Fibroblast of the conjunctiva (primary cell): ENCODE measurements at places on chromosomes 2 and 18.
A peak's percentile ranks its signal among the peaks of the same experiment; 100 is the strongest.

DNA sequence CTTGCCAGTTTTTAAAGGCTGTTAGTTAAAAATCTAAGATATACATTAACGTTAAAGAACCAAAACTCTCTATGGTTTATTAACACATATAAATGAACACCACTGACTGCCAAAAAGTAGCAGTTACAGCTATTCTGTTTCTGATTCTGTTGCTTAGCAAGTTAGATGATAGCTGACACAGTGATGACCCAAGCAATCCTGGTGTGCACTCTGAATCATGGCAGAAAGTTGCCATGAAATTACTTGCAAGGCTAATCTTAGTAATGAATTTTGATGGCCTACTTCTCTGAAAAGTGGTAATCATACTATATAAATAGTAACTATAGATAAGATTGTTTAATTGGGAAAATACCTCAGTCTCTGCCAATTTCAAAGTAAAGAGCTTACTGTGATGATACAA lies 57.7 kb downstream of the ROCK2 start:
- DNase-seq = peak; percentile 12

DNA sequence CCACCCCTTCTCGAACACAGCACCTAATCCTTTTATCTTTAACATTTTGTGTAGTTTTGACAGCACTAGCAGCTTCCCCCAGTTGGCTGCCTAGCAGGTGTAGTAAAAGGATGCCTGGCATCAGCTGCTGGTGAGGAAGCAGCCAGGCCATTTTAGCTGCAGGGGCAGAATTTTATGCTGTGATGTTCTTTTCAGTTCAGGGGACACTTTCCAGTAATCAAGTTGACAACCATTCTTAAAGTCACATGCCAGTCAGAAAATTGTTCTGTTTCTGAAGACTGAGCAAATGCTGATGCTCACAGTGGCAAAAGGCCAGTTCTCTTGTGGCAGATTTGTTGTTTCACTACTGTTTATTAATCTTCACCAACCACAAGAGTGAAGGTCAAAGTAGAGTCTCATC lies 570.8 kb downstream of the CCDC85A start:
- DNase-seq = no peak

DNA sequence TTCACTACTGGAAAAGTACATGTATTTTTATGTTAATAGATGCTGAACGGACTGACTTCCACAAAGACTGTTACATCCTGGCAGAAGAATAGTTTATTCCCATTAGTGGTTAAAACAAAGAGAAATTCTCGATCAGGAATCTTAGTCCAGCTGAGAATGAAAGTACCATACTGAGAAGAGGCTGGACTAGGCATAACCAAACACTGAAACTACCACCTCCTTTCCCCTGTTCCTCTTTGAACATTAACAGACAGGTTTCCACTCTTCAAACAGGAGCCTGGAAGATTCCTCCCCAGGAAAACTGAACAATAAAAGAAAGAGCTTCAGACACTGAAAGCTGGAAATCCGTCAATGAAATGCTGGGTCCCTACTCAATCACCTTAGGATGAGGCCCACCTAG lies 25.8 kb downstream of the LDAH start:
- DNase-seq = no peak

DNA sequence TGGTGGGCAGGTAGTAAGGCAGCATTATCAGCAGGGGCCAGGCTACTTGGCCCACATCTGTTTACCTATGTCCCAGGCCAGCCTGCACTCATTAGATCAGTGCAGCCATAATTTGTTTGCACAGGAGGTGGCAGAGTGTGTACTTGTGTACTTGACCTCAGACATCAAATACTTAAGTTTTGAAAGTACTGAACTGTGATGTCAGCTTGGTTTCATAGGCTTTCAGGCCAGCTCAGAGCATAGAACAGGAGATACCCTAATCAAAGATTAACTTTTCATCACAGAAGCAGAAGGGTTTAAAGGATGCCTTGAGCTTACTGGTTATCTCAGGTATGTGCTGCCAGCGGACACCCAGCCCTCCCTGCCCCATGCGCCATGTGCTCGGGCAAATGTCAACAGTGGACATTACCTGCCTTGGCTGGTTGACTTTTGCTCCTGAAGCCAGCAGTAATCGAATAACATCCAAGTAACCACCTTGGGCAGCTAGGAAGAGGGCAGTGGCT lies 33.2 kb downstream of the ANKRD29 start:
- DNase-seq = no peak

- peak; percentile 81 for DNase-seq
Measured at GRCh38 chr2:239002954-239003623, 155.2 kb downstream of the TWIST2 start.

DNA sequence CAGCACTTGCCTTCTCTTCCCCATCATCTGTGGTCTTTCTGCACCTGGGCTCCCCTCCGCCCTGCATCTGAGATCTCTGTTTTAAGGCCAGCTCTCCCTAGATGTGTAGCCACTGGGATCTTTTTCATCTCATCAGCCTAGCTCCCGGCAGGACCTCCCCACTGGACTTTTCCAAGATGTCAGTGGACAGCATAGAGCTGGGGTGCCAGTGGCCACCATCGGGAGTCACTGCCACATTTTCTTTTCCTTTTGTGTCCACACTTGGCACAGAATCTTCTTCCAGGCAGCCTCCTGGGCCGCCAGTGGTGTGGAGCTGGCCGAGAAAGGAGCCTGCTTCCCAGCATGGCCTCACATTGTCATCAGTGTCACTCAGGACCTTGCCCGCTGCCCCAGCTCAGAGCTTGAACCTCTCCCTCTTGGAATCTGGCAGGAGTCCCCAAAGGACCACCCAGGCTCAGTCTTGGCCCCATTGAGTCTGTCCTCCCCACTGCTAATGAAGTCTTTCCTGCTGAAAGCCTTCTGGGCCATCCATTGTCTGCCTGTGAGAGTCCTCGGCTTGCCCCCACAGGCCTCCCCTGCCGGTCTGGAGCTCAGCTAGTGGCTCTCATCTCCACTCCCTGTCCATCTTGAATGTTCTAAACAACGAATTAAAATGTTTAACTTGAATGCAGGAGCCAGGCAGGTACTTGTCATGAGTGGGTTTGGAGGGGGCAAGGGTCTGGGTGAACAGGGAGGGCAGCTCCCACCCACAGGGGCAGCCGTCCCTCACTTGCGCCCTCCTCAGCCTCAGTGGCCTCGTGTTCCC lies 324.4 kb downstream of the GBX2 start:
- DNase-seq = no peak

- no peak for DNase-seq
Measured at GRCh38 chr18:44039826-44040225, 640.9 kb upstream of the SETBP1 start.

- no peak for DNase-seq
Measured at GRCh38 chr2:219445220-219445640, 10.6 kb downstream of the SPEG start.

- DNase-seq = no peak
Measured at GRCh38 chr2:58339548-58340243, 98.6 kb upstream of the FANCL start.

- DNase-seq = no peak
Measured at GRCh38 chr18:57803103-57803969, at the start of gene ATP8B1. Gene ATP8B1 (minus strand): TSS chr18:57803315. CDS start chr18:57731807, 71,508 bp downstream.

DNA sequence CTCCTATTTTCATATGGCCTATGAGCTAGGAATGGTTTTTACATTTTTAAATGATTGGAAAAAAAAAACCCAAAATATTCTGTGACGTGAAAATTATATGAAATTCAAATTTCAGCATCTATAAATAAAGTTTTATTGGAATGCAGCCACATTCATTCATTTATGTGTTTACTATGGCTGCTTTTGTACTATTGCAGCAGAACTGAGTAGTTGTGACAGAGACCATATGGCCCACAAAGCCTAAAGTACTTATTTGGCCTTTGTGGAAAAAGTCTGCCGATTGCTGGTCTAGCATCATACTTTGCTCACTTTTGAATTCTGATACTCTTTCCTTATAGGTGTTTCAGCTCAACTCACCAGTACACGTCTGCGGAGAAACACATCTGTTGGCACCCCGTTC lies 39.0 kb downstream of the MYO3B start:
- DNase-seq = no peak

DNA sequence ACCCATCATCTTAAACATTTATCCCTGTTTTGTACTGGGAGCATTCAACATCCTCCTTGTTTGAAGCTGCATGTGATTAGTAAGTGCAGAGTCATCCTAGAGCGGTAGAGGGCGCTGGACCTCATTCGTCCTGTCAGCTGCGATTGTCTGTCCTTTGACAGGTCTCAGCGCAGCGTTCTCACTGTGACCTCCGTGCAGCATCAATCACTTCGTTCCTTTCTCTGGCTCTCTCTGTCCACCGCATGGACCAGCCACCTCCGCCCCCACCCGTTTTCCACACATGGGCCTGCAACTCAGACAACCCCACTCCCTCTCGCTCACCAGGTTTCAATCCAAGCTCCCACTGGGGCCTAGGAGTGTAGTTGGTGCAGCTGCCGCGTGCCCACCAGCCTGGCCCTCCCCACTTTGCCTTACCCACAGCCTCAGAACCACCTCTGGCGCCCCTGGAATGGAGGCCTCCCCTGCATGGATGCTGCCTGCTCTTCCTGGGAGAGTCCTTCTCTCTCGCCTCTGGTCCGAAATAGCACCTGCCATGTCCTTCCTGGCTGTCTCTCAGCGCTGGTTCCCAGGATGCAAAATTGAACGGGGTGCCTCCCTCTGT lies 90.5 kb downstream of the NDUFA10 start:
- peak; percentile 24 for DNase-seq

DNA sequence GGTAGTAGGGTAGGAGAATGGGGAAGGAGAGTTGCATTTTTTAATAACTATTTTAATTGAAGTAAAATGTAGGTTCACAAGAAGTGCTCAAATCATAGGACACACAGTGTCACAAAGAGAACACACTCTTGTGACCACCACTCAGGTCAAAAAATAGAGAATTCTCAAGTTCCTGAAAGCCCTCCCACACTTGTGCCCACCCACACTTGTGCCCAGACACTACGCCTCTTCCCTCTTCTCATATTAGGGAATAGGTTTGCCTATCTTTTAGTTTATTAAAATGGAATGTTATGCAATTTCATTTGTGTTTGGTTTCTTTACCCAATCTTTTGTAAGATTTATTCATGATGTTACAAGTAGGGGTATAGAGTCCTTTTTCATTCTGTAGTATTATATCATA lies 67.2 kb downstream of the UGGT1 start:
- DNase-seq = no peak

DNA sequence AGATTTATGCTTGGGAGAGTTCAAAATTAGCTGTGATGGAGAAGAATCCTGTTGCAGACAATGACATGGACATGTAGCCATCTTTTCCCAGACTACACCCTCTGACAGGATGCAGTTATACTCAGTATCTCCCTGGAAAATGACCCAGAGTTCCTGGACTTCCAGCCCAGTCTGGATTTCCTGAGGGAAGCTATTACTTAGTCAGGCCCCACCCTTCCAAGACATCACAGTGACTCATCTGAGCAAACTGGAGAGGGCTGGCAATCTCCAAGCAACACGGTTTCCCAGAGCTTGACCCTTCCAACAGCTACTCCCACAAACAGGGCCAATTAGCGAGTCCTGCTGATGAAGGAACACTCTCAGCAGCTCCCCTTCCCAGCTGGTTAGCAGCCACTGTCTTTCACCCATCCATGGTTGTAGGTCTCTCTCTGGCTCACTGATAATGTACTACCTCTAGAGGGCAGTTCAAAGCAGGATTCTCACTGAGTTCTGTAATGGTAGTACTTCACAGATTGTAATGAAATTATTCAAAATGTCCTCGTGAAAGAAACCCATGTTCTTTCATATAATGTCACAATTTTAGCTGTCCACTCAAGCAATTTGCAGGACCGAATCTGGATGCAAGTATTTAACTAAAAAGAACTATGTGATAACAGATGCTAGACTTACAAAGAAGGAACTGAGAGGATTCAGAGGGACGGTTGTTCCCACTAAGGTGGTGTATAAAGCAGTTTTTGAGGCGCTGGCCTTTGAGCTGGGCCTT lies 110.2 kb downstream of the MDH1 start:
- DNase-seq = peak; percentile 84

- peak; percentile 66 for DNase-seq
Measured at GRCh38 chr2:65320042-65320725, 92.6 kb downstream of the ACTR2 start.

DNA sequence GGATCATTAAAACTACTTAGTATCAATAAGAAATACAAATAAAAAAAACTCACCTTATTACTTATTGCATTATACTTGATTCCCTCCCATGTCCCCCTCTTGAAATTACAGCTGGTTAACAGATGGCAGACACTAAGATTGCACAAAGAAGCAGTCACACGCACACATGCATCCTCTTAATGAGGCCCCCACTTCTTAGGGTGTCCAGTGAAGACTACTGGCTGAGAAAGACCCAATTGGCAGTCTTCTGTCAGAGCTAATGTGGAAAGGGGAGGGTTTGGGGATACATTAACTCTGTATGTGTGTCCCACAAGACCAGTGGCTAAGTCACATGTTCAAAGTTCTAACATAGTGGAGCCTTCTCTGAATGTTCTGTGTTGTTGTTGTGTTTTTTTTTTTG lies 210.7 kb downstream of the MTX2 start:
- DNase-seq = no peak

GRCh38 chr2:177343773-177344172 lies 48.8 kb upstream of the AGPS start:
- no peak for DNase-seq

DNA sequence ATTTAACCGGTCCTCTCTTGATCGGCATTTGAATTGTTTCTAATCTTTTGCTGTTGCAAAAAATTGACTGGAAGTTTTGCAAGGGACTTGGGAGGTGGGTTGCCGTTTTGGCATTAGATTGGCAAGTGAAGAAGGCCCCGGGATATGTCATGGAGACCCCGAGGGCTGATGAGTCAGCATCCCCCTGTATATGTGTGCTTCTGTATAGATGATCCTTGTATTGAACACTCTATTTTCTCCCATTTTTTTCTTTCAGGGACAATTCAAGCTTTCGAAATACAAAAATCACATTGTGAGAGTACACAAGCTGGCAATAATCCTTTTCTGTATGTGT lies 30.1 kb downstream of the EIF4E2 start:
- DNase-seq = no peak

DNA sequence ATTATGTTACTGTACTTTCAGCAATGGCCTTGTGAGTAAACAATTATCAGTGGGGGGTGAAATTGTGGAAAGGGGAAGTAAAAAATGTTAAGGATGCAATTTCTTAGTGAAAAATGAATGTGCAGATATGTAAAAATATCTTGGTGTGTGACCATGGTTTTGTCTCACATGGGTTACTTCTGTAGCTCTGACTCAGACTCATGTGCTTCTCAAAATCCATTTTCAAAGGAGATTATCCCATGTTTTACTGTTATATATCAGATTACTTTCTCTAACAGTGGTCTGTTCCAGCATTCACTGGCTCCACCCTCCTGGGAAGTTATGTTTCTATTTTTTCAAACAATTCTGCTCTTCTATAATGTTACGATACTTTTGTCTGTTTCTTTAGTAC lies 298.2 kb upstream of the COL3A1 start:
- DNase-seq = no peak

DNA sequence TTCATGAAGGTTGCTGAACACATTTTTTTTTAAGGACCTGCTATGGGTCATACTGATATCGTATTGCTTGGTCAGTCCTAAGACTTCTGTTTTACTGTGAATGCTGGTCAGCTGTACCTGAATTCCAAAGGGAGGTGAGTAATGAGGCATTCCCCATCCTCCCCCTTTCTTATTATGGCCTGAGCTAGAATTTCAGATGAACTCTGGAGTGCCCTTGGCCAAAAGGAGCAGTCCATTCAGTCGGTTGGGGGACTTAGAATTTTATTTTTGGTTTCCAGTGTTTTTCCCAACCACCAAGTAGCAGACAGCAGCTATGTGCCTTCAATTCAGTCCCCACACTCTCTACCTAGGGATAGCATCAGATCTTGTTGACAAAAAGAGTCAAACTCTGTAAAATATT lies 26.9 kb upstream of the PDCL3 start:
- DNase-seq = no peak

- no peak for DNase-seq
Measured at GRCh38 chr2:25280051-25280687, 61.6 kb downstream of the DNMT3A start.
